ENCODE measurements at places on chromosomes 6 and 20. TPM values are rescaled to one million over a fixed set of nuclear protein-coding genes. Genes with fewer than 3 reads are reported as not detected.

Gene GOPC
- total RNA-seq: 8.4 TPM

- no peak for DNase-seq
Measured at GRCh38 chr6:113050010-113050858, 703.1 kb downstream of the RFPL4B start.

- DNase-seq: no peak
Measured at GRCh38 chr20:33835615-33836172, 24.5 kb downstream of the CHMP4B start.

- no peak for DNase-seq
Measured at GRCh38 chr6:53301801-53302537, 46.8 kb downstream of the ELOVL5 start.

Gene DAAM2
- 32.7 TPM for total RNA-seq

Gene SLC32A1
- total RNA-seq: not detected

Gene PTCRA
- total RNA-seq: 10.7 TPM

- DNase-seq: no peak
Measured at GRCh38 chr6:56434606-56435005, 187.2 kb upstream of the COL21A1 start.

Gene TFAP2A
- not detected for total RNA-seq

GRCh38 chr20:51121272-51121671 is 98.4 kb upstream of the KCNG1 start:
- DNase-seq: no peak

Gene SERINC3
- 56.3 TPM for total RNA-seq

Gene OR12D1
- total RNA-seq: not detected

- DNase-seq: no peak
Measured at GRCh38 chr6:170243791-170244291, 47.0 kb downstream of the DLL1 start.

GRCh38 chr6:73364121-73364520 is 1.7 kb downstream of the KHDC3L start:
- no peak for DNase-seq

Gene C6orf141
- 2.9 TPM for total RNA-seq

GRCh38 chr20:62132421-62132820 is 10.1 kb downstream of the LSM14B start:
- no peak for DNase-seq

GRCh38 chr6:19833947-19834346 is 3.2 kb upstream of the ID4 start:
- no peak for DNase-seq

DNA sequence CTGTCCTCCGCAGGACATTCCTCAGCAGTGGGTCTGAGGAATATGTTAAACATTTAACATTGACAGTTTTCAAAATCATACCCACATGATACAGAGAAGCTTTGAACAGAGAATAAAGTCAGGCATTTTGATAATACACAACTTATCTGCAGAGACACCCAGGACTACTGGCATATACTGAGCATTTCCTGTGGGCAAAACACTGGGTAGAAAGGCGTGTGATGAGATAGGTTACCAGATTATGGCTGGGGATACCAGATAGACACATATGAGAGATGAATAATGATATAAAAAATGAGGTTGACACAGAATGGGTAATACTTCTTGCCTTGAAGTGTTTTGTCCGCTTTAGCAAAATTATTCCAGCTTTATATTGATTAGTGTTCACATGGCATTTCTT is 31.4 kb upstream of the TRIM26 start:
- DNase-seq: no peak

Gene SGK2
- 0.94 TPM for total RNA-seq

Gene FAM209B
- not detected for total RNA-seq

Measured in upper lobe of left lung (tissue), 6 donors.